ENCODE measurements at places on chromosomes 13 and 19.

DNA sequence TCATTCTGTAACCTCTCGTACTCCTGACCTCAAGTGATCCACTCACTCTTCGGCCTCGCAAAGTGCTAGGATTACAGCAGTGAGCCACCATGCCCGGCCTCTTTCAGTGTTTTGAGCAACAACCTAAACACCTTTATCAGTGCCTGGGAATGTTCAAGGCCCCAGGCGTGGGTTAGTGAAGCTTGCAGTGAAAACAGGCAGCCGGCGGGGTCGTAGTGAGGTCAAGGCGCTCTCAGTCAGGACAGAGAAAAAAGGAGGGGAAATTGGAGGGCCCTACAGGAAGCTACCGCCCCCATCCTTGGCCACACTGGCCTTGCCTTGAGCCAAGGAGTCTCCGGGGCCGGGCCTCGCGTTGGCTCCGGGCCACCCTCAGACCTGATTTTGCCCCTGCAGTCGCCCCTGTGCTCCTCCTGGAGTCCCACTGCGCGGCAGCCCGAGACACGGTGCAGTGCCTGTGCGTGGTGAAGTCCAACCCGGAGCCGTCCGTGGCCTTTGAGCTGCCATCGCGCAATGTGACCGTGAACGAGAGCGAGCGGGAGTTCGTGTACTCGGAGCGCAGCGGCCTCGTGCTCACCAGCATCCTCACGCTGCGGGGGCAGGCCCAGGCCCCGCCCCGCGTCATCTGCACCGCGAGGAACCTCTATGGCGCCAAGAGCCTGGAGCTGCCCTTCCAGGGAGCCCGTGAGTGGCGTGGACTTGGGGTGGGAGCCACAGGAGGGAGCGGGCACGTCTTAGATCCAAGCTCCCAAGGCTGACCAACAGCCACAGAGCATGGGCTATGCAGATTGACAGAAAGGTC is 17.7 kb downstream of the MAG start:
- DNase-seq, result no peak

DNA sequence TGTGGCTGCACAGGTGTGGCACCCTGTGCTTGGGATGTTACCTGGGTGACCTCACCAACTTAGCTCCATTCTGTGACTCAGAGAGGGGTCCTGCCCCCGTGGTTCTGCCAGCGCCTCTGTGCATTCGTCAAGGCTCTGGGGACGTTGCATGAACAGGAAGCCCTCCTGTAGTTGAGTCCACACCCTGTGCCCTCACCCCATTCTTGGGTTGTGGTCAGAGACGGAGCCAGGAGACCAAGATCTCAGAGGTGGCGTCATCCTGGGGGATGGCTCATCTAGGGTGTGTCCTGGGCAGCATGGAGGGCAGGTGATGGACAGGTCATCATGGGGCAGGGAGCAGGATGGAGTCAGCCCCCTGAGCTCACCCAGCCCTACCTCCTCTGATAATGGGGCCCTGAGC is 2.5 kb downstream of the COX6B2 start:
- DNase-seq, result peak; percentile 26

DNA sequence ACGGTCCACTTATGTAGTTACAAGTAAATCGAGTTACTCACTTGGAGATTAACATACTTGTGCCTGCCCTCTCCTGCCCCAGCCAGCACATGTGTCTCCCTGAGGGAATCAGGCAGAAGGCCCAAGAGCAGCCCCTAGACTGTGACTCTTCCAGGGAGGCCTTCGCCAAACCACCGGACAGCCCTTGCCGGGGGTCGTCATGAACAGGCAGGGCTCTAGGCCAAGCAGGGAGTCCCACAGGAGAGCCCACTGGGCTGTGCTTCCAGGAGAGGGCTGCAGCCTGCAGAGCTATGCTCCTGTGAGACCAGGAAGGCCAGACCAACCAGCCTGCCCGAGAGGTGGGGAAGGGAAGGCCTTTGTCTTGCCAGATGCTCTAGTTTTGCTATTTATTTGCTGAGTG is 283.3 kb downstream of the FOXO1 start:
- no peak for DNase-seq

GRCh38 chr13:32370805-32371204 is 55.5 kb downstream of the BRCA2 start:
- no peak for DNase-seq

DNA sequence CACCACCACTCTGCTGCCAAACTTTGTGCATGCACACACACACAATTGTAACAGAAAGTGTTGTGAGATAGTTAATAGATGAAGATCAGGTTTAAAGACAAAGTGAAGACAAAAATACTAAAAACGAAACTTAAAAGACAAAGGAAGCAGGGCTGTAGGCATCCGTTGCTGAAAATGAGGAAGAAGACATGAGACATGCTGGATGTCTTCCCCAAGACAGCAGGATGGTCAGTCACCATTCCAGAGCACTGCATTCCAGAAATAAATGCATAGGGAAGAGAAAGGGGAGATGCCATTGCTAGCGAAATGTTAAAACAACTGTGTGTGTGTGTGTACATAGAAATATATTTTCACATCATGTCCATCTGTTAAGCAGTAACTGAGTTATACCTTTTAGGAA is 520.1 kb downstream of the SUCLA2 start:
- no peak for DNase-seq

- no peak for DNase-seq
Observed at GRCh38 chr19:51478381-51479234, at the start of gene CEACAM18. Gene CEACAM18 (plus strand): TSS chr19:51478539.

DNA sequence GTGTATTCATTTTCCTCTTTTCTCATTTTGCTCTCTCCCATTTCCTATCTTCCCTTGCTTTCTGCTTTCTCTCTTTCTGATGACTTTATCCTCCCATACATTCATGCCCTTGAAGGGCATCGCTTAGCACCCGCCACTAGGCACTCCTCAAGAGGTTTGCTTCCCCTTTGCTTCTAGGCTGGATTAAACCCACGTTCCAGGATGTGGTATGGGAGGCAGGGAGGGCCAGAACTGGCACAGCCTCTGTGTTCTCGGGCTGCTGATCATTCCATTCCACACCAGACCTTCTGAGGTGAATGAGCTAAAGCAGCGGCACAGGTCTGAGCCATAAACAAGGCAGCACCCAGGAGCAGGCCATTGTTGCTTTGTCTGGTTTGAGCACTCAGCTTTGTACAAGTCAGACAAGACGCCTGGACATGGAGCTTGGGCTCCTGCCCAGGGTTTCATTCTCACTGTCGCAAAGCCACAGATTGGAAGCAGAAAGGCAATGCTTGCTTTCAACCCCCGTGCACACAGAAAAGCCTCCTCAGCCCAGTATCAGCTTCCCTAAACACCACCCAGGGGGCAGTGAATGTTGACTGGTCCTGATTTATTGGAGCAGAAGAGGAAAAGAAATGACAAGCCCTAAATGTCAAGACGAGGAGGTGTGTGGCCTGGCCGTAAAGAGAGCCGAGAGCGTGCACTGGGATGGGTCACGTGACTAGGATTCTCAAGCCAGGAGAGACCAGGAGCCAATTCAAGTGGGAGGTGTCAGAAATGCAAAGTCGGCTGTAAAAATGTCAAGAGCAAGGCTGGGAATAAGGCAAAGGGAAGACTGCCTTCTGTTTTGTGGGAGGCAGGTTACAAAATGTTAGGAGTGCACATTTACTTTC is 218.0 kb upstream of the SERP2 start:
- DNase-seq, result no peak

GRCh38 chr13:48568370-48569103 is 35.7 kb upstream of the RCBTB2 start:
- no peak for DNase-seq

- no peak for DNase-seq
Observed at GRCh38 chr13:112679932-112680677, 9.7 kb upstream of the ATP11A start.

DNA sequence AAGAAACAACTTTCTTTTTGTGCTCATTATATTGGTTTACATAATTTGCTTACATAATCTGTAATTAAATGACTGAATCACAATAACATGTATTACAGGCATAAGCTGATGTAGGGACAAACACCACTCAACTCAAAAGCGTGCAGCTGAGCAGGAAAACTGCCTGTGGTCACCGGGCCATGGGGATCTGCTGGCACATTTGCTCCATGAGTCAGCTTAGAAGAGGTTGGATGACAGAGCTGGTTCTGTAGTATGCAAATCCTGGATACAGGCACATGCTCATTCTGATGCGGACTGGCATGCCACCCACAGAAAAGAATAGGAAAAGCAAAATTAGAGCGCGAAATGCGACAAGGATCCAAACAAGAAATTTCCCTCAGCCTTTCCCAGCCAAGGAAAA is 128.6 kb downstream of the USP12 start:
- peak; percentile 82 for DNase-seq

GRCh38 chr19:35195830-35196229 is 32.7 kb downstream of the FAM187B start:
- no peak for DNase-seq

GRCh38 chr13:104309431-104309830 is 1243.2 kb upstream of the SLC10A2 start:
- no peak for DNase-seq

GRCh38 chr13:67632590-67632989 is 402.5 kb upstream of the PCDH9 start:
- no peak for DNase-seq

DNA sequence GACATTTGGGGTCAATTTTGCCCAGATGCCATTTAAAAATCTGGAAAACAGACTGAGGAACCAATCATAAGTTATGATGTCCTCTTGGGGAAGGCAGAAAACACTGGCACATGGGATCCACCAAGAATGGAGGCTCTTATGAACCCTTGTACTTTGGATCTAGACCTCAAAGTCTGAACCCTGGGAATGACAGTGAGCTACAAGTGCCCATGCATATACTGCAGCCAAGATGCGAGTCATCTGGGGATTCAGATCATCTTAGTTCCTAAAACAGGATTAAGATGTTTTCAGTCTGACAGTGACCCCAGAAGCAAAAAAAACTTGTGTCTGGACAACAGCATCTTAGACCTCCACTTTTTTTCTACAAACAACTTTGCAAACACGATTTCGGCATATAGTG is 100.2 kb upstream of the SIAH3 start:
- no peak for DNase-seq

- no peak for DNase-seq
Observed at GRCh38 chr13:36685927-36686326, 12.1 kb downstream of the SERTM1 start.

- no peak for DNase-seq
Observed at GRCh38 chr13:90950160-90950559, 397.3 kb upstream of the MIR17HG start.

DNA sequence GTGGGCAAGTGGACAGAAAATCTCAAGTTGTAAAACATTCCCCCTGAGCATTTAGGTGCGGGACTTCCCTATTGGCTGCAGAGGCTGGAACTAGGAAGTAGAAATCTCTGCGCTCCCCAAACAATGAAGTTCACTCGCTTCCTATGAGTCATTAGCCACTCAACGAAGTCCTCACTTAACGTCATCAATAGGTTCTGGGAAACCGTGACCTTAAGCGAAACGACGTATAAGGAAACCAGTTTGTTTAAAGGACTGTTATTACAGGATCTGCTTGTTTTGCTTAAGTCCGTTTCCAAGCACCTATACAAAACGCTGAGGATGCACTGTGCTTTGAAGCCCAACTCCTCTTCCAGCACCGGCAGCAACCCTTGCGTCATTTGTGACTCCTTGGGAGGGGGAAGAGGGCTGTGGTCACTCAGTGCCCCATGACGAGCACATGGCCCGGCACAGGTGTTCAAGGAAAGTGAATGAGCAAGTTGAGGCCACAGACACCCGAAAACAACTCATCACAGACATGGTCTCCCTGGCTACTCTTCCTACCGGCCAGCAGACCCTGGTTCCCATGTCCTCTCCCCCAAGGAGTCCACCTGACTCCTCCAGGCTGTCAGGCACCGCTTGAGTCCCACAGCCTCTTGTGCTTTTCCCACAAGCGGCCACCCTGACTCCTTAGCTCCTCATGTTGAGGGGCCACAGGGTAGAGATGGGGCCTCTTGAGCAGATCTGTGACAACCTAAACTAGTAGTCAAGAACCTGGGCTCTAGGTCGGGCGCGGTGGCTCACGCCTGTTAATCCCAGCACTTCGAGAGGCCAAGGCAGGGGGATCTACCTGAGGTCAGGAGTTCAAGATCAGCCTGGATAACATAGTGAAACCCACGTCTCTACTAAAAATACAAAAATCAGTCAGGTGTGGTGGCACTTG is 4.8 kb downstream of the RPS16 start:
- DNase-seq, result peak; percentile 51

DNA sequence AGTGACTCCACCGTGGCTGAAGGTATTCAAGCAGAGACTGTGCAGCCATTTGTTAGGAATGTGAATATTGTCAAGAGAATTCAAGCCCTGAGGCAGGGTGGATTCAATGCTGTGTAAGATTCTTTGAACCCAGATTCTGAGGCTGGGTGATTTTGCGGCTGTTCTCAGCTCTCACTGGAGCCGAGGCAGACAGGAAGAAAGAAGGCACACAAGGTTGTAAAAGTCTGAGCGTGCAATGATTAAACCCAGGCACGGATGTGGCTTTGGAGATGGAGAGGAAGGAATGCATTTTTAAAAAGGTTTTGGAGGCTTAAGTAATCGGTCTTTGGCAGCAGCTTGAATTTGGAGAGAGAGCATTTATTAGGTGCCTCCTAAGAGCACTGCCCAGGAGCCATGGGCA is 187.9 kb downstream of the KATNAL1 start:
- peak; percentile 32 for DNase-seq

- no peak for DNase-seq
Observed at GRCh38 chr13:84255226-84255797, 373.0 kb upstream of the SLITRK1 start.

- no peak for DNase-seq
Observed at GRCh38 chr13:73933795-73934194, 200.4 kb downstream of the KLF12 start.

- no peak for DNase-seq
Observed at GRCh38 chr13:46751811-46752635, 44.9 kb downstream of the ESD start.

DNA sequence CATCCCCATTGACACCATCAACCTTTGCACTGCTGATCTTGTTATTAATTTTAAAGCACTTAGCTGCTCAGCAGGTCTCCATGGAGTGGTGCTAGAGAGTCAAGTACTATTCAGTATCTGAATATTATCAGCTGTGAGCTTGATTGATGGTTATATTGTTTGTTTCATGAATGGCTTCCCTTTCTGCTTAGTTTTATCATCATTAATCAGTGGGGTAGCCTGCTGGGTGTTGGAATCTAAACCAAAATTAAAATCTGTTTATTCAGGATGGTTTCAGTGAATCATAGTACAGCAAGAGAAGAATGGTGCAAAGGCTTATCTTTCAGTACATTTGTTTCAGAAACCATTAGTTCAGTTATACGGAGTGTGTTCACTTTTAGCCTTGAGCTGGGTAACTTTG is 42.5 kb upstream of the SCEL start:
- no peak for DNase-seq

All from urothelium cell line (cell line).